ENCODE measurements at places on chromosomes 7 and 10.

DNA sequence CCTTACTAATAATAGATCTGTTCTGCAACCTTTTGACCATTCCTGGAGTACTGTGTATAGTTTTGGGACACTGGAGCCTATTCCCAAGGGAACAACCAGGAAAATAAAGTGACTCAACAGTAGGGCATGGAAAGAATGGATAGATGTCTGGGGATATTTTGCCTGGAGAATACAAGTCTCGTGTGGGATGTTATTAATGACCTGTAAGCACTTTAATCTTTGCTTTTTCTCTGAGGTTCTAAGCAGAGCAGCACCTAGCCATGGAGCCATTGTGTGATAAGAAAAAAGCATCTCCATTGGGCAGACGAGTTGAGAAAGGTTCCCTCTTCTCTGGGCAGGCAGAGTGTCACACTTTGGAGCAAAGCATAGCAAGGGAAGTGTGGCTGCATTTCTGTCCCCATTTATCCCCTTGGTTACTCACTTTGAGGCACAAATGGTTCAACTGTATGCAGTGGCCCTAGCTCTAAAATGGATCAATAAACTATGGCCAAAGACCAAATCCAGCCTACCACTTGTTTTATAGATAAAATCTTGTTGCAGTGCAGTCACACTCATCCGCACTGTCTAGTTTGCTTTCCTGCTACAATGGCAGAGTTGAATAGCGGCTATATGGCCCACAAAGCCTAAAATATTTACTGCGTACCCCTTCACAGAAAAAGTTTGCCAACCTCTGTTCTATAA, 21.0 kb upstream of the CCDC71L start:
- DNase-seq = no peak

DNA sequence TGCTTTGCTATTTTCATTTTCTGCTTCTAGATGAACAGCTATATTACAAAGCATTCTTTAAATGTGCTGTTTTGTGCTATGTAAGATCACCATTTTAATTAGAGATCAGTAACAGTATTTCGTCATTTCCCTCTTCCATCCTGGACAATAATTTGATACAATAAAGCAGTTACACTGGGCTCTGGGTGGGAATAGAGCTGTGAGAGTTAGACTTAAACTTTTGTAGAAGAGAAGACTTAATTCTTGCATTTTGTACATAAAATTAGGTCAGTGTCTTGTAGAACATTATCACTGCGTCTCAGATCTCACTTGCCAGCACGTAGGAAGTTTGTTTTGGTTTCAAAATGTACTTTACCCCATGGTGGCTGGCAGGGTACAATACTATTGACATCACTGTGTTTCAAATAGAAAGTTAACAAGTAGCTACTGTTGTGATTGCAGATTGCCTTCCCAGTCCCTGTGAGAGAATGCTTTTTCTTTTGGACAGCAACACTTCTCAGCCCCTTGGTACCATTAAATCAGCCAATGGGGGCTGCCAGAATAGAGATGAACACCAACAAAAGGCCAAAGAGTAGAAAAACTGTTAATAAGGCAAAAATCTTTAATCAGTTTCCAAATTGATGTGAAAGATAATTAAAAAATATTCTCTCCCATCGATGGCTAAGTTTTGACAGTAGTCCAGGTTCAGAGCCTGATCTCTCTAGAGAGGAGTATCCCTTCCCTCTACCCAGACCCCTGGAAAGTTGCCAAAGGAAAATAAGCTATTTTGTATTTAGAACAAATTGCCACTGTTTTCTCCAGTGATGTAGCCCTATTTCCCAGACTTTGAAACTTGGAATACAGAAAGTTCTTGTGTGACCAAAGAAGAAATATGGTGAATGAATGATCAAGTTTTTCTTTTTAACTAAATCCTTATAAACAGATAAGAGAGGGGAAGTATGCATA, 35.1 kb downstream of the SMNDC1 start:
- DNase-seq = no peak

DNA sequence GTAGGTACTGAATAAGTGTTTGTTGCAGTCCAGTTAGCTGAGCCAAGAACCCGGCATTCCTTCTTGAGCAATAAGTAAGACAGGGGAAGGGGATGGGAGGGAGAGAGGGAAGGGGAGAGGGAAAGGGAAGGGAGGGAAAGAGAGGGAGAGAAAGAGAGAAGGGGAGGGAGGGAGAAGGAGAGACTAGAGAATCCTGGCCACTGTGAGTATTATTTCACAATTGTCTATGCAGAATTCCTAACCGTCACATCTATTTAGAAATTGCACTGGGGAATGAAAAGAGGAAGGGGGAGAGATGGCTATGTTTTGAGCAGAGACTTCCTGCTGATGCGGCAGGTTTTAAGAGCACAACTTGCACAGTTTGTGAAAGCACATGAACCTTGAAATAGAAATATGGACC, 251.4 kb upstream of the ZMIZ1 start:
- DNase-seq = no peak

DNA sequence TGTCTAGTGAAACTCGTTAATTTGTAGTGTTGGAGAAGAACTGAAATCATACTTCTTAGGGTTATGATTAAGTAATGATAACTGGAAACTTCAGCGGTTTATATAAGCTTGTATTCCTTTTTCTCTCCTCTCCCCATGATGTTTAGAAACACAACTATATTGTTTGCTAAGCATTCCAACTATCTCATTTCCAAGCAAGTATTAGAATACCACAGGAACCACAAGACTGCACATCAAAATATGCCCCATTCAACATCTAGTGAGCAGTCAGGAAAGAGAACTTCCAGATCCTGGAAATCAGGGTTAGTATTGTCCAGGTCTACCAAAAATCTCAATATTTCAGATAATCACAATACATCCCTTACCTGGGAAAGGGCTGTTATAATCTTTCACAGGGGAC, 187.6 kb downstream of the CFTR start:
- DNase-seq = no peak

DNA sequence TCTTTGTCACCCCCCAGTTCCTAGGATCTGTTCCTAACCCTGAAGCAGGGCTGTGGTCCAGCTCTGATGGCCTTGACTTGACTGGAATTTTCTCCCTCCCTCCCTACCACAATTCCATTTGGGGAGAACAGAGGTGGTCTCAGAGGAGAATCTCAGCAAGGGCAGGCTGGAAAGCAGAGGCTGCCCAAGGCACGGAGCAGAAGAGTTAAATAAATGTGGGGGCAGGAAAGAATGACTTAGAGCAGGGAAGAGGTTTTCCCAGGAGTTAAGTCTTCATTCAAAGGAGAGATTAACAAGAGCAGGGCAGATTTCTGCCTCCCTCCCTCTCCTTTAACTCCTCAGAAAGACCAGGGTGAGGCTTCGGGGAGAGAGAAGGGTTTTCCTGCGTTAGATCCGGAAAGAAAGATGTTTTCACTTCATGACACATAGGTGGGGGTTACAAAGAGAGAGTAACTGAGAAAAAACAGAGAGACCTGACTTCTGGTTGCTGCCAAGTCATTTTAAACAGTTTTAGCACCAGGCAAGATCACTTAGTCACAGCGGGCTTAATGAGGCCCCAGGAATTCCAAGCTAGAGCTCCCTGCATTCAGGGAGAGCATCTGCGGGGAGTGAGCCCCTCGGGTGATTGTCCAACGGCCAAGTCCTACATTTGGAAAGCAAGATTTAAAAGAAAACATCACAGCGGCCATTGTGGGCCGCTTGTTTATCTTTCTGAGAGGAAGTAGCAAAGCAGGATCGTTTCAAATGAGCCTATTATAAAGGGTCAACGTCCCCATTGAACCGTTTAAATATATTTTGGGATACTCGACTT, 78.7 kb downstream of the ARHGAP22 start:
- no peak for DNase-seq

- no peak for DNase-seq
Measured at GRCh38 chr10:36446881-36447280, 678.5 kb upstream of the ANKRD30A start.

- no peak for DNase-seq
Measured at GRCh38 chr10:52915391-52915790, 142.8 kb upstream of the MBL2 start.

- no peak for DNase-seq
Measured at GRCh38 chr7:140695381-140695780, 1.1 kb upstream of the NDUFB2 start.

DNA sequence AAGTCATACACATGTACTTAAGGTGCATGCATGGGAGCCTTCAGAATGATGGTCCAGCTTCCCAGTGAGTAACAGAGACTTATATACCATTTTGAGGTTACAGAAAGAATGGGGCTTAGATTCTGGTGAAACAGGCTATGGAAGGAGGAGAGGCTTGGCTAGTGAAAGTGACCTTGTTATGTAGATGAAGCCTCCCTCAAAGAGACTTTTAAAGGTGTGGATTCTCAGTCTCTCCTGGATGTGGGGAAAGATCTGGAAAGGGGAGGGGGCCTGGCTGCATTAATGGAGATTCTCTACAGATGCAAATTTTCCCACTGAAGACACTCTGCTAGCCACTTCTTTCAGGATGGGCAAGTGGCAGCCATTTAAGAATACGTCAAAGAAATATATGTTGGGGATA, 5.5 kb downstream of the RASSF4 start:
- no peak for DNase-seq

DNA sequence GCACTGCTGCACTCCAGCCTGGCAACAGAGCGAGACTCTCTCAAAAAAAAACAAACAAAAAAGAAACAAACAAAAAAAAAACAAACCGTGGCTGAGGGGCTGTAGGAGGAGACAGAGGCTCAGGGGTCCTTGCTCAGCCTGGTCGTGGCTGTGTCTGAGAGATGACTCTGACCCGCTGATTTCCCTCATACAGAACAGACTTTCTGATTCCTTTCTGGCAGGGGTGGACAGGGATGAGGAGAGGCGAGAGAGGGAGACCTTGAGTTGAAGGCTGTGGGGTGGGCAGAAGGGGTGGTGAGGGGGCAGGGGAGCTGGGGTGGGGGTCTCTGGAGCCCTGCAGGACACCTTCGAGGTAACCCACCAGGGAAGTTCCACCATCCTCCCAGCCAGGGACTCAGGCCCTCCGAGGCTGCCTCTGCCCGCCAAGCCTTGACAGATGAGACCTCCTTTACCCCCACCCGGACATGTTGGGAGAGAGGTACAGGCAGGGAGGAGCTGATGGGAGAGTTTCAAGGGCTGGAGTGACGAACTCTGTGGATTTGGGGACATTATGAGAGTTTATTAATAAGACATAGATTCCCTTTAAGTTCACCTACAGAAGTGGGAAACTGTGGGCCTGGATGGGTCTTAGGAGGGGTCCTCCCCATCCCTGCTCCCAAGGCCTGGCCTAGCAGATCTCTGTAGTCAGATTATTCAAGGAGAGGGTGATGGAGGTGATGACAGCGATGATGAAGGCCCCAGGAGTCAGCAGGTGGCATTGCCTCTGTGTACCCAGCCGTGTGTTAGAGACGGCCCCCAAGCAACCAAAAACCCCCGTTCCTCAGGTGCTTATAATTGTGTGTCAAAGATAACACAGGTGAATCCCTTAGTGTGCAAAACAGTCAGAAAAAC, 2.0 kb downstream of the MUC12 start:
- DNase-seq = no peak

- DNase-seq = no peak
Measured at GRCh38 chr10:66822801-66823200, 103.0 kb upstream of the LRRTM3 start.

DNA sequence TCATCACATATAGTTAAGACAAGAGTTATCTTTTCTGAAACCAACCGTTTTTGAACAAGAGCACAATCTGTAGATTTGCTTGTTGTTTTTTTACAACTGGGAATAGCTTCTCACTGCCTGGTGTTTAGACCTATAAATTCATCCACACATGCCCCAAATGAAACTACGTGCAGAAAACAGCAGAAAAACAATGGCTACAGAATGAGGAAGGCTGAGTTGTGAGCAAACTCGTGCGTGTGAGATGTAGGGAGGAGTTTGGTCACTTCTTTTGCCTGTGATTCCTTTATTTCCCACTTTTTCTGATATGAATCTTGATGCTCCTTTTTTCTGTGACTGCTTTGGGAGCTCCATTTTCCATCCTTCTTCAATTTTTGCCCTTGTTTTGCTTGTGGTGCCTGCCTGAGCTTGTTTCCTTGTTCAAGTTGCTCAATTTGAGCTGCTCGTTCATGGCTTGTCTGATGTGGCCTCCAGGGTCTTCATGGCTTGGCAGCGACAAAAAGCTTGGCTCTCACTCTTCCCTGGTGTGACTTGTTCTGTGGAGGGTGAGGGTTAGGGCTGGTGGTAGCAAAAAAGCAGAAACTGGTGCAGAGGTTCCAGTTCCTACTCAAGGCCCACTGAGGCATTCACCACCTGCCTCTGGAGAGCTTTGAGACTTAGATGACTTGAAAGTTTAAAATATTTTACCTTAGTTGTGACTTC, 76.9 kb downstream of the ZNF365 start:
- DNase-seq = no peak

DNA sequence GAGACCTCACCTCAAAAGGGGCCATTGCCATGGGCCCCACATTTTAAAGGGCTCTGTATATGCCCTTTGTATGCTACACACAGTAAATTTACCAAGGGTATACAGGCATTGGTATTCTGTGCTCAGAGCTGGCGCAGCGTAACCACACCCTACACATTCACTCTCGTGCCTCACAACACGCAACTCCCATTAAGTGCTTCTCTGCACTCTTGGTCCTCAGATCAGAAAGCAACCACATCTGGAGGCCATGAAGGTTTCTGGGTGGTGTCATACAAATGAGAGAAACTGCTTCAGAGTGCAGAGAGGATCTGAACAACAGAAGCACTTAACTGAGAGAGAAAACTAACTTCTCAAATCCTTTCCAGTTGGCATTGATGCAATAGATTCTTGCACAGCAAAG, 9.4 kb upstream of the CACUL1 start:
- no peak for DNase-seq

DNA sequence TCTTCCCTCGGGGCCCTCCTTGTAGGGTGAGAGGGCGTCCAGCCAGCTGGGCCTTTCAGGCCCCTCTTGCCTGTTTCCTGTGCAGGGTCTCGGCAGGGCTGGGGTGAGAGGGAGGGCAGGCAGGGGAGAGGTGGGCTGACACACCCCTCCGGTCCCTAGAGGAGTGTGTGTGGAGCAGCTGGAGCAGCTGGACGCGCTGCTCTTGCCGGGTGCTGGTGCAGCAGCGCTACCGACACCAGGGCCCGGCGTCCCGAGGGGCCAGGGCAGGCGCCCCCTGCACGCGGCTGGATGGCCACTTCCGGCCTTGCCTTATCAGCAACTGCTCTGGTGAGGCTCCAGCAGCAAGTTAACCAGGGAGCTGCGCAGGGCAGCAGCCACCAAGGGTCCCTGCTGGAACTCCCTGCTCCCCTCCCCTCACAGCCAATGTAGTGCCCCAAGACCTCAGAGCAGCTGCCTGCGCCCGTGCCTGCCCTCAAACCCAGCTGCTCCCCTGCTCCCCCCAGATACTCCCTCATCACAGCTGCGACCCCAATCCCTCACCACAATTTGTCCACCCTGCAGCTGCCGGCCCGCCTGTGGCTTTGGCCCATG, 15.7 kb upstream of the ZNF862 start:
- no peak for DNase-seq

- no peak for DNase-seq
Measured at GRCh38 chr7:83267141-83267631, 104.5 kb upstream of the PCLO start.

All from stimulated activated CD4-positive, alpha-beta T cell treated with anti-CD3 and anti-CD28 coated beads, Interleukin-4, amount 100 ng/mL, for 4 hours (primary cell).